T1000 (cell line): ENCODE measurements at places on chromosomes 12 and 14.

GRCh38 chr12:96897421-96897820 lies 9.6 kb upstream of the NEDD1 start:
- DNase-seq = no peak

DNA sequence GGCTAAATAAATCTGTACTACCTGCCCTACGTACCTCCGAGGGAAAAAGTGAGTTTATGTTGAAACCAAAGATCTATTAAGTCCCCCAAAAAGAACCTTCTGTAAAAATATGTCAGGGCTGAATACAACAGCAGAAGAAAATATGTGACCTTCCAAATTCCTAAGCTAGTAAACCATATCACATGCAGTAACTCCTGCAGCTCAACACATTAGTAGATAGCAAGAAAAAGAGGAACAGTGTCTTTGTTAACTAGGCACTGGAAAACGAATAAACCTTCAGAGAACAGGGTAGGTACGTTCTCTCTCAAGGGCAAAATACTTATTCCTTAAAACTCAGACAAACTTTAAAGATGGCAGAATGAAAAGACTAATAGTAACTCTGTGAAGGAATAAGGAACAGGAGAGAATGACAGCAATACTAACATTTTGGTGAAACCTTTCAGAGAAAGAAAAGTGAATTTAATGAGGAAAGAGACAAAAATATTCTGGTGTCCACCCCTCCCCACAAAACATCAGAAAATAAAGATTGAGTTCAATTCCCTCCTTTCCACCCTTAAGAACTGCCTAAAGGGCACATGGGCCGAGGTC lies 18.0 kb downstream of the CBX5 start:
- DNase-seq = no peak

DNA sequence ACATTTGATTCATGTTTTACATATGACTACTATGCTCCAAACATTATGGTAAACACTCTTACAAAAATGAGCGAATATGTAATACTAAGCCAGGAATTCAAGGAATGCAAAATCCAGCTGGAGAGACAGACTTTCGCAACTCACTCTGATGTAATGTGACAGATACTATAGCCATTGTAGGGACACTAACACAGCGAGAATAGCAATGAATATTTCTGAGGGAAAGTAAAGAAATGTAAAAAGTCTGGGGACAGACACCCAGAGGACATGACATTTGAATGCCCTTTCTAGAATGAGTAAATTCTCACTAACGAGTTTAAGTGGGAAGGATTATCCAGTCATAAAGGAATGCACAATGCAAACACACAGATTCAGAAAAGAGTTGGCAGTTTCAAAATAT lies 121.9 kb downstream of the PIK3C2G start:
- DNase-seq = no peak

DNA sequence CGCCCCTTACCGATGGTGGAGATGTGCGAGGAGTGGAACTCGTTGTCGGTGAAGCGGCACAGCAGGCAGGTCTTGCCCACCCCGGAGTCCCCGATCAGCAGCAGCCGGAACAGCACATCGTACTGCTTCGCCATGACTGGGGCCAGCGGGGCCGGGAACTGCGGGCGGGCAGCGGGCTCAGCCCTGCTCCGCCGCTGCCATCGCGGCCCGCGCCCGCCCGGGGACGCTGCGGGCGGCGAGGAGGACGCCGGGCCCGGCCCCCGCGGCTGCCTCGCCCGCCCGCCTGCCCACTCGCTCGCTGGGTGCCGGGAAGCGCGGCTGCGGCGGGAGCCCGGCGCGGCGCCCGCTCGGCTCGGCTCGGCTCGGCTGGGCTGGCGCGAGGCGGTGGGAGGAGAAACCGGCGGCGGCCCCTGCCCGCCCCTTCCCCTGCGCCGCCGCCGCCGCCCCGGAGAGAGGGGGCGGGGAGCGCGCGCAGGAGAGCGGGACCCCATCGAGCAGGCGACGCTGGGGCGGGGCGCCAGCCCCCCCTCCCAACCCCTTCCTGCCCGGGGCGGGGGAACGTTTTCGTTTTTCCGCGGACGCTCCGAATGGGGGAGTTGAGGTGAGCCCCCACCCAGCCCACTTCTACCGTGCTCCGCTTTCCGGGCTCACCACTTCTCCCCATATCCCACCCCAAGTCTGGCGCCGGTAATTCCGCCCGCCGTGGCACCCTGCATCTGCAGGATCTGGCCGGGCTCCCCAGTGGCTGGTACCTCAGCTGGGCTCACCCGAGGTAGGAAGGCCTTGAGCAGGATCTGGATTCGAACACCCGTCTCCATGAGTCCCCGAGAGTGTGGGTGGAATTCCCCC lies at the start of gene RAB15:
Gene RAB15 (minus strand): TSS at position 394 of the 849 bp plus-strand sequence. CDS start 260 bp downstream, at position 134.
- DNase-seq = peak; percentile 17

DNA sequence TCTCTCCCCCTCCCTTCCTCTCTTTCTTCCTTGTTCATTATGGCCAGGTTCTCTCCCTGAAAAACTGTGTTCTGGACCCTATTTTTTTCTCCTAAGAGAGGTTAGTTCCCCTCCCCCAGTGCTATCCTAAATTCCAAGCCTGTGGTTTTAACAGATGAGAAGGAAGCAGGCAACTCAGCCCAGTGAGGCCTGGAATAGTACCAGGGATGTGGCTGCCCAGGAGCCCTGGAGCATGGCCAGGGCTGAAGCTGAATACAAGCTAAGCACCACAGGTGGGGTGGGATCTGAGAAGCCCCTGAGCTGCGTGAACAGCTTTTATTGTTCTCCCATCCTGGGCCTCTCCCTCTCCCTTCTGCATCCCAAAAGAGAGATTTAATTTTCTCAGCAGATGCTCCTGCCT lies 1581.3 kb upstream of the TMEM132C start:
- DNase-seq = no peak

GRCh38 chr12:53983568-53983949 lies 1.4 kb upstream of the HOXC10 start:
- DNase-seq = no peak

DNA sequence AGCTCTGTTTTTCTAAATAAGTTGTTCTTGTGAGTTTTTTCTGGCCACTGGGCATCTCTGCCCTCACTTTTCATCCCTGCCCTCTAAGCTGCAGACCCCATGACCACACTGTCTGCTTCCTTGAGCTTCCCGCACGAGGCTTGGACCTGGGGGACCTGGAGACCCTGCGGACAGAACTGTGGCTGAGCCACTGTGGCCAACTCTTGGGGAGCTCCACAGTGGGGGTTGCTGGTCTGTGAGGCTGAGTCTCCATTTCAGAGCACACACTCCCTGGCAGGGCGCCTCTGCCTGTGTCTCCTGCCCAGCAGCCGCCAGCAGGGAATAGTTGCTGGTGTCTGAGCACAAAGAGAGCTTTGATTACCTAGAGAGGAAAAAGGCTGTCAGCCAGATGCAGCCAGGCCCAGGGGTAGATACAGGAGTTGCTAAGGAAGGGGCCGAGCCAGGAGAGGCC lies 13.1 kb upstream of the RIN3 start:
- DNase-seq = no peak

GRCh38 chr12:26268841-26269561 lies 73.6 kb downstream of the SSPN start:
- DNase-seq = no peak

DNA sequence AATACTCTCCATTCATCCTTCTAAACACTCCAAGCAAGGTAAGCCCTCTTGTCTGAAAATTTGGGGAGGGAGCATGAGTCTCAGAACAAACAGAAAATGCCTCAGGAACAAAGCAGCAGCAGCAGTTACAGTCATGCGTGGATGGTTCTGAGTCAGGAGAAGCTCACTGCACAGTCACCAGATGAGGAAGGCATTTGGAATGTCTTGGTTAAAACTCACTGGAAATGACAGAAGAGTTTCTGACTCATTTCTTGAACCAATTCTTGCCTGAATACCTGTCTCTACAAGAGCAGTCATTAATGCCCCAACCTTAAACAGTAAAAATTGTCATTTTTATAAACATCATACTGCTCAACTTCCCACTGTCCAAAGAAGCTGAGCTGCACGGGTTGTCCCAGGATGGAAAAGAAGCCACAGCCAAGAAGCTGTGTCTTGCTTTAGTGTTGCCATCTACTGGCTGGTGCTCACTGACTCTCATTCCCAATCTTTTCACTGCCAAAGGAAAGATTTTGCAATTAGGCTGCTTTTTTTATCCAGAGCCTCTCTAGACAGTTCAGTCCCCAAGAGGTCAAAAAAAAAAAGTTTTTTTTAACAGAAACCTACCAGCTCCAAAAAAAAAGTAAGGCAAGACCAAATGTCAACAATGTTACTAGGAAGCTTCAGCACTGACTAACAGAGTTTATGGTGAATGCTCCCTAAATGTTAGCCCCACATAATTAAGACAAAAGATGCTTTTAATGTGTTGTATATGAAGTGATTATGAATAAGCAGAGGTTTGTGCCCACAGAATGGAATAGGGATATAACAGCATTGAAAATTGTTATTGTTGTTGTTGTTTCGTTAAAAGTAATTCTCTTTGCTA lies 40.4 kb downstream of the KICS2 start:
- DNase-seq = peak; percentile 77

GRCh38 chr14:66405158-66405557 lies 81.0 kb upstream of the CCDC196 start:
- DNase-seq = no peak

- no peak for DNase-seq
Observed at GRCh38 chr14:97446087-97446486, 648.9 kb downstream of the VRK1 start.

- DNase-seq = no peak
Observed at GRCh38 chr12:19449814-19450213, 10.5 kb downstream of the AEBP2 start.

- DNase-seq = no peak
Observed at GRCh38 chr14:88264116-88264515, 59.0 kb downstream of the KCNK10 start.

DNA sequence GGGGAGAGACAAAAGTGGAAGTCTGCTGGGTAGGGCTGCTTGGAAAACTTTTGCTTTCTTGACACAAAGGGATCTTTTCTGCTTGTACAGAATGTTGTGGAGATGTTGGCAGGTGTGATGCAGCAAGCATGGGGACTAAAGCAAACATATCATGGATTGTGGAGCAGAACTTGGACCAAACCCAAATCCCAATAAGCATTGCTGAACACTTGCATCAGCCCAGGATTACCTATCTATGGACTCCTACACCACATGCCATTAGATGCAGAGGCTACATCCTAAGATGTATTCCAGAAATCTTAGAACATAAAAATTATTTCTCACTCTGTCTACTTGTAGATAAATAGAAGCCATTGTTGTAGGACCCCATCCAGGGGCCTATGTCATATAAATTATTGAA lies 44.7 kb upstream of the RERG start:
- no peak for DNase-seq

- no peak for DNase-seq
Observed at GRCh38 chr12:131258398-131258797, 304.7 kb downstream of the ADGRD1 start.

- DNase-seq = no peak
Observed at GRCh38 chr12:78916845-78917480, 52.4 kb downstream of the SYT1 start.

DNA sequence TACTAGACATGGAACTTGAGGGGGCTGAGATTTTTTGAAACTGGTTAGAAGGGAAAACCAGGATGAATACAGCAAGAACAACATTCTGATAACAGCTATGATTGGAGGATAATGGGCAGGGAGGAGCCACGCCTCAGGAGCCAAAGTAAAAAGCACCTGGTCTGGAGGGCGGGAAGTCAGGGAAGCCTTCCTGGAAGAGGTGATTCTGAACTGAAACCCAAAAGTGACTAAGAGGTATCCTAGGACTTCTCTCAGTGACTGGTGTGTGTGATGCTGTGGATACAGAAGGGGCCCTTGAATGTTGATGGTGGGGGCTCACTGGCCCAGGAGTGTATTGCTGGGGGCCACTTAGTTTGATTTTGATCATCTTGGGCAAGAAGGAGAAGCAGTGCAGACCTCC lies 18.8 kb upstream of the GPR68 start:
- DNase-seq = no peak

- no peak for DNase-seq
Observed at GRCh38 chr14:23566778-23567185, 809 bp downstream of the AP1G2 start.

- no peak for DNase-seq
Observed at GRCh38 chr12:47736877-47737676, 11.8 kb upstream of the ENDOU start.

GRCh38 chr14:70789961-70790360 lies 19.4 kb downstream of the MAP3K9 start:
- DNase-seq = no peak

- DNase-seq = no peak
Observed at GRCh38 chr14:70827347-70827746, 18.0 kb upstream of the MAP3K9 start.

DNA sequence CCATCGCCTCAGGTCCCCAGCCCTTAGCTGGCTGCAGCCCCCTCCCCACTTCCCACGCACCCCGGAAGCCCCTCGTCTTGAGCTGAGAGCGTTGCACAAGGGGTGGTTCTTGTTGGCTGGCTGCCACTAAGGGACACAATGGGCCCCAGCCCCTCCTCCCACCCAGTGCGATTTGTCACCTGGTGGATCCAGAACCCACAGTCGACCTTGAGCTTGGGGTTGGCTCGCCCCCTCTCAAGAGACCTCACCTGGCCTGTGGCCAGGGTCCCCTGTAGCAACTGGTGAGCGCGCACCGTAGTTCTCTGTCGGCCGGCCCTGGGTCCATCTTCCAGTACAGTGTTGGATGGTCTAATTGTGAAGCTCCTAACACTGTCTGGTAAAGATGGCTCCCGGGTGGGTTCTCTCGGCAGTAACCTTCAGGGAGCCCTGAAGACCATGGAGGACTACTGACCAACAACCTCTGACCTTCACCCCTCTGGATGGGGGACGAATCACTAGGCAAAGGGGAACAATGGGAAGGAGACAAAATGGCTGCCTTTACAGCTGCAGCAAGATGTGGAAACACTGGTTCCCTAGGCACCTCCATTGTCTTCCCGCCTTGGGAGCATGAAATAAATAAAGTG lies 6.6 kb downstream of the PHB2 start:
- no peak for DNase-seq

DNA sequence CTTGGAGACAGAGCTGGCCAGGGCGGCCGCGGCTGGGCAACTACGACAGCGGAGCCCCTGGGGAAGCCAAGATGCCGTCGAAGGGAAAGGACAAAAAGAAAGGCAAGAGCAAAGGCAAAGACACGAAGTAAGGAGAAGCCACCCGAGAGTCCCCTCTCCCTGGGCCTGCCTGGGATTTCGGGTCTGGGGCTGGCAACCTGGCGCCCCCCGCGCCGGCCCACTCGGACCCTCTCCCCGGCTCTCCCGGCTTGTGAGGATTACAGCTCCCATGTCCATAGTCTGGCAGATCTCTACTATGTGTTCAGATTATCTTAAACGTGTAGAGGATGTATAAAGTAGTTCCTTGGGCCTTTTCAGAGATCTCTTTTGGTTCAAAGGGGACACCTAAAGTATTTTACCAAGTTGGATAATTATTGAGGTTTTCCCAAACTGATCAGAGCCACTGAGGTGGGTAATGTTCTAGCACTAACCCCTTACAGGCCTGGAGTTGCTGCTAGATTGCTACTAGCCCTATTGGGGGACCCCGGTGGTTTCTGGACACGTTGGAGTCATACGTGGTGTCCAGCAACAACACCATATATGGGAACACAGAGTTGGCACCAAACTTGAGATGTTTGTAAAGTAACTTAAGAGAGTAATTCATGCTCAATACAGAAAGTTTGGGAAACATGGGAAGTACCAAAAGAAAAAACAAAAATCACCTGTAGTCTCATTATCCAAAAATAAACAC lies 424 bp downstream of the BBOF1 start:
- no peak for DNase-seq
